HEK293T (cell line): ENCODE measurements at places on chromosomes 4 and X.
A peak's percentile ranks its signal among the peaks of the same experiment; 100 is the strongest.

DNA sequence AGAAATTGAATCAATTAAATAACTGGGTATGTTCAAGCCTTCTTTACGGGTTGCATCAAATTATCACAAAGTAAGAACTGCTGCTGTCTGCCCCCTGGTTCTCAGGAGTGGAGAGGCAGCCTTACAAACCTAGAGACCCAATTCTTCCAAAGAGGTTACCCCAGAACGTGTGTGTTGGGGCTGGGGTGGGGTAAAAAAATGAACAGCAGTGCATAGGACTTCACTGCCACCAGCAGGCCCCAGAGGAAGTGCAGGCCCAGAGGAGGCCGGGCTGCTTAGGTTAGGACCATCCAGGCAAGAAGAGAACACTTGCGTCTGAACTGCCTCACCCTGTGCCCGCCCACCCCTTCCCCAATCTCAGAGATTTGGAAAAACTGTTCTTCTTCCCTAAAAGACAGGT, 1.5 kb upstream of the NWD2 start:
- DNase-seq: peak; percentile 5

GRCh38 chr4:155392481-155393184, 15.9 kb upstream of the MAP9 start:
- no peak for DNase-seq

GRCh38 chr4:158236304-158237030, 26.2 kb downstream of the TMEM144 start:
- no peak for DNase-seq

DNA sequence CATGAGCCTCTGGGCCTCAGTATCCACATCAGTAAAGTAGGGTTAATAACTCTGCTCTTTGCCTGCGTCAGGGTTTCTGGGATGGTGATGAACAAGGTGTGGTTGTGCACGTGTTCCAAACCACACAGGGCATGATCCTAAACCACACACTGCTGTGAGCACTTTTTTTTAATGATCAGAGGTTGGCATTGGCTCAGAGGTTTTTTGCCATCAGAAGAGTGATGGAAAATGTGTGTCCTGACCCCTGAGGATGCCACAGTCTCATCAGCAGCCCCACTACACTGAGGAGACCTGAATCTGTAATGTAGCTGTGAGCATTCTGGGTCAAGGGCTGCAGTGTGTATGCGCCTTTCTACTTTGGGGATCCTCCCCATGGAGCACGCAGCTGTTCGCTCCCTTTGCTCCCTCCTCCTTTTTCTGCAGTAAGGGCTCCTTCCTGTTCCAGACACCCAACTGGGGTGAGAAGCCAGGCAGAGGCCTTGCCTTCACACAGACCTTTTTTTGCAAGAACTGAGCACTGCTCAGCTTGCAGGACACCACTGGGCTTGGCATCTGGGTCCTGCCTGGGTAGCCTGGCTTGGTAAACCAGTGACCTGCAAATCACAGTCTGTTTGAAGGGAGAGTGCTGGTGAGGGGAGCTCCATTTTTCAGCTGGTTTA, 87.5 kb downstream of the MAMLD1 start:
- DNase-seq: no peak

DNA sequence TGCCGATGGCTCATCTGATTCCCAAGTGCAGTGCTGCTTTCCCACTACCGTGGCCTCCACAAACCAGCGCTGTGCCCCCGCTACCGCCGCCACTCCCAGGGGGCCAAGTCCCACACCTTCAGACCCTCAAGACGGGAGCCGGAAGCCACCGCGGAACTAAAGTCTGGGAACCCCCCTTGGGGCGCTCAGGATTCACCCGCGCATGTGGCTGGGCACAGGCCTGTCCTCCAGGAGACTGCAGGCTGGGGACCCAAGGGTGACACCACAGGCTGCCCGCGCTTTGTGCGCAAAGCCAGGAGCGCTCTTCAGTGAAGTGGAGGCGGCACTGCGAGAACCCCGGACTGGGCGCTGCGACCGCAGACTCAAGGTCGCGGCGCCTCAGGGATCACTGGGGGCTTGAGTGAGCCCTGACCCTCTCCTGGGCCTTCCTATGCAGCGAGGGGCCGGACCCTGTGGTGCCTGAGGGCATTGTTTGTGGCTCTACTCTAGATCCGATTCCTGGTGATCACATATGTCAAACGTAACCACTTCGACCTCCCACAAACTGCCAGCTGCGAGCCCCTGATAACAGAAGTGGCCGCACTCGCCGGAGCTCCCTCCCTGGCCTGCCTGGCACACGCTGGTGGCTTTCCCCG, 20.4 kb upstream of the TBC1D14 start:
- no peak for DNase-seq

- DNase-seq: peak; percentile 9
These were observed 42.0 kb downstream of the LGI2 start for GRCh38 chr4:24988776-24989175.

DNA sequence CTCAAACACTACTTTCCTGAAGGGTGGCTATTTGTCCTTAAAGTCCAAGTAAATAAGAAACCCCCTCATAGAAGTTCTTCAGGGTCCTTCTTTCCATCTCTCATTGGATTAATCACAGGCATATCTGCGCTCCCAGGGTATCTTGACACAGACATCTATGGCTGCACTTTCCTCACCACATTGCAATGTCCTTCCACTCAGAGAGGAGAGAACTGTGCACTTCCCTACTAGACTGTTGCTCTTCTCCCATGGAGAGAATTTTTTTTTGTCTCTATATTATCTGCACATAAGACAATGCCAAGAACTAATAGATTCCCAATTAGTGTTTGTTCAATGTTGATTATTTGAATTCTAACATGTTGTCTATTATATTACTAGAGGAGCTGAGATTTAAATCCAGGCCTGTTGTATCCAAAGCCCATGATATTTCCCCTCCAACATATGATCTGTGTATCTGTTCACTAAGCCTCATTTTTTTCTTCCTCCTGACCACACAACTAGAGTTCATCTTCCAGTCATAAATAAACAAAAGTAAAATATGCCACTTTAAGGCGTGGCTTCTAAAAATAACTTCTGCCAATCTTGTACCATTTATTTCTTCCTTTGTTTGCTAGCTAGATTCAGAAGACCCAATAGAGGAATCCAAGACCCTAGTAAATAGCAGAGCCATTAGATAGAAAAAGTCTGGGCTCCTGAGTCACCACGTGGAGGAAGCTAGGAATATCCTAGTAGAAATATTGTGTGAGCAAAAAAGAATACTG, 61.5 kb upstream of the FAM241A start:
- no peak for DNase-seq

- peak; percentile 42 for DNase-seq
These were observed 2.0 kb upstream of the STAG2 start for GRCh38 chrX:123959281-123960063.

DNA sequence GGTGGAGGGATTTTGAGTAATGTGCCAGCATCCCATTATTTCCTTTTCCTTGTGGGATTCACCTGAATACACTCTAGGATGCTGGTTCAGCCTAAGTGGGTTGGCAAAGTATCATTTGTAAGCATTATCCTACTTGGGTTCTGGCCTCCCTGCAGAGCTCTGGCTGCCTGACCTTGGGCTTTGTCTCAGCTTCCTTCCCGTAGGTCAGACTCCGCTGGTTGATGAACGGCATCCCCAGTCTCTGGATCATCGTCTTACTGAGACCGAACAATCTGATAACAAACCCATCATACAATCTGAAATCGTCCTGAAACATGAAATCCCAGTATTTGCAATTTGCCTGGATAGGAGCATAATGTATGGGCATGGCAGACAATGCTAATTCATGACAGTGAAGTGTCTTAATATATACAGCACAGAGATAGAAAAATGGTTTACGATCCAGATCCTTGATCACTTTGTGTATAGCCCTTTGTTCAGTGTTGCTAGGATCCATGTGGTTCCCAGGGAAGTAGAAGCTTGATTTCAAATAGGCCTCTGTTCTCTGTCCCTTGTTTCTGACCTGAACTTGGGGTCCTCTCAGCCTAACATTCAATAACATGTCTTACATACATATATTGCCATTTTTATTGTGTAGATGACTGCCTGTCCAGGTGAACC, 5.5 kb downstream of the MID2 start:
- no peak for DNase-seq

- DNase-seq: no peak
These were observed 81.1 kb upstream of the HELT start for GRCh38 chr4:184937030-184937710.

DNA sequence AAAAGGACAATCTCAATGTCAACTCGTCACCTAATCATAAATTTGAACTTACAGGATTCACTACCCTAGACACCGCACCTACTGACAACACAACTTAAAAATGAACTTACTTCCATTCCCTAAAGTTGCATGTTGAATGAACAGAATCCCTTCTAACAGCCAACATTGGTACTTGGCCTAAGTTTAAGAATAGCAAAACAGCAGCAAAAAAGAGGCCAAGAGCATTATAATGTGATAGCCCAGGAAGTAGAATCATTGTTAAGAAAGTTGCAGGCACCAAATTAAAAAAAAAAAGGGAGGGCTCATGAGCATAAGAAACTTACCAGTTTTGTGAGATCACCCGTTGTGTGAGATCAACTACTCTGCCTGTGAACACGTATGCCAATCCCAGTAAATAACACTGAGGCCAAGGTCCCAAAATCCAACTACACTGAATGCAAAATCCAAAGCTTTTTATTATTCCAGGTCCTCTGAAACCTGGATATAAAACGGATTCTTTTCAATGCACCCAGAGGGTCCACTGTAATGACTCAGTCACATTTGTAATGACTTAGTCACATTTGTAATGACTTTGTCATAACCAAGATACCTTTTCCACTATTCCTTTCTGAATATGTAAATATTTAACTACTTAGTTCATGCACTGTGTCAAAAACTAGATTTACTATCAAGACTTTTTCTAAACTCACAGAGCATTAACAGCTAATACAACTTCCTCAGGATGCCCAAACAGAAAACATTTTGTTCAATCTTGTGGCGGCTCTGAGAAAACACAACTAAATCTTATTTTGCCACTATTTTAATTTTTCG, 6.8 kb downstream of the HNRNPDL start:
- DNase-seq: no peak

DNA sequence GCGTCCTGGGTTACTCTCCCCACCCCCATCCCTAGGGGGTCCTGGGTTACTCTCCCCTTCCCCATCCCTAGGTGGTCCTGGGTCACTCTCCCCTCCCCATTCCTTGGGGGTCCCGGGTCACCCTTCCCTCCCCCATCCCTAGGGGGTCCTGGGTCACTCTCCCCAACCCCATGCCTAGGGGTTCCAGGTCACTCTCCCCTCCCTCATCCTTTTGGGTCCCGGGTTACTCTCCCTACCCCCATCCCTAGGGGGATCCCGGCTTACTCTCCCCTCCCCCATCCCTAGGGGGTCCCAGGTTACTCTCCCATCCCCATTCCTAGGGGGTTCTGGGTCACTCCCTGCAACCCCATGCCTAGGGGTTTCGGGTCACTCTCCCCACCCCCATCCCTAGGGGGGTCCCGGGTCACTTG, 1.5 kb downstream of the ASMTL start:
- DNase-seq: no peak

GRCh38 chr4:179871726-179872125, 2371.5 kb upstream of the TENM3 start:
- DNase-seq: no peak

- DNase-seq: no peak
These were observed 90.0 kb upstream of the AFAP1 start for GRCh38 chr4:8029689-8030088.

DNA sequence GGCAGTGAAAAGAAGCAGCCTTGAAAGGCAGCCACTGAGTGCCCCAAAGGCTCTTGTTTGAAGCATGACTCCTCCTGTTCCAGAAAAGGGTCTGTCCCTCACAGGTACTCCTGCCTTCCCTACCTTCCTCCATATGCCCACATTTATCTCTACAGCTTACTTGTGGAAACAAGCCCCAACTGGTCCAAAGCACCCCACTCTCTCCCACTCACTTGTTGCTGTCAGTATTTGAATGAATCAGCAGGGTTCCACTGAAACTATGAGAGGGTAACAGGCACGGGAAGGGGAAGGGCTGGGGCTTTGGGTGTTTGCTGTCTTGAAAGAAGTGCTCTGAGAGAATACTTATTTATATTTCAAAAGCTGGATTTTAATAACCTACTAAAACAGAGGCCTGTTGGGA, 34.9 kb downstream of the GPR143 start:
- no peak for DNase-seq

DNA sequence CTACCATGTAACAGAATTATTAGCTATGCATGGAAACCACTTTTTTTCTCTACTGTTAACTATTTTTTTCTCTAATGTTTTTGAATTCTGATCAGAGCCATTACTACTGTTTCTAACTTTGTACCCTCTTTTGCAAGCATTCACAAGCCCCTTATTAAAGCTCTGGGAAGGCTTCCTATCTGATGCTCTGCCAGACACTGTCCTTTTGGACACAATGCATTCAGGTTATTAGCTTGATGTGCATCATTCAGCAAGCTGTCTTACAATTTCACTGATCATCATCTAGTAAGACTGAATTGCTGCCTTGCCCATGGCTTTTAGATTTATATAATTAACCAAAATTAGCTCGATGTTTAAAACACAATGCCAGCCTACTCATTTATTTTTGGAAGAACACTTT, 155.1 kb downstream of the NR3C2 start:
- DNase-seq: no peak
